ENCODE measurements at places on chromosomes 16 and 17. TPM values are rescaled to one million over a fixed set of nuclear protein-coding genes. Genes with fewer than 3 reads are reported as not detected.

The KRT39 gene
- not detected for total RNA-seq

The ALOXE3 gene
- not detected for total RNA-seq

The BCO1 gene
- not detected for total RNA-seq

The KRTAP4-3 gene
- not detected for total RNA-seq

The MMP25 gene
- not detected for total RNA-seq

The MMP28 gene
- 1.2 TPM for total RNA-seq

The RNF151 gene
- total RNA-seq, result not detected

The PRR14 gene
- total RNA-seq, result 14.1 TPM

The FBXO39 gene
- not detected for total RNA-seq

DNA sequence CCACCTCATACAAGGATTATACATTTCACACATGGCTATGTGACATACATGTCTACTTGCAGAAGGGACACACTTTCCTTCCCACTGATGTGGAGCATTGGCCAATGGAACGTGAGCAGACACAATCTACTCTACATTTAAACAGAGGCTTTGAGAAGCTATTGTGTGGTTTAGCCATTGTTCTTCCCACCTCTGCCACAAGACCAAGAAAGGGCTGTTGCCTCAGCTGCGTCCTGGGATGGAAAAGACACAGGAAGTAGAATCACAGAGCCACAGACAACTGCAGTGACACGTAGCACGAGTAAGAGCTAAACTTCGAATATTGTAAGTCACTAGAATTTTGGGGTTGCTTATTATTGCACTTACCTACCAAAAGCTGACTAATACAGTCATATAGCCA, 33.3 kb downstream of the PRKCB start:
- DNase-seq, result no peak

DNA sequence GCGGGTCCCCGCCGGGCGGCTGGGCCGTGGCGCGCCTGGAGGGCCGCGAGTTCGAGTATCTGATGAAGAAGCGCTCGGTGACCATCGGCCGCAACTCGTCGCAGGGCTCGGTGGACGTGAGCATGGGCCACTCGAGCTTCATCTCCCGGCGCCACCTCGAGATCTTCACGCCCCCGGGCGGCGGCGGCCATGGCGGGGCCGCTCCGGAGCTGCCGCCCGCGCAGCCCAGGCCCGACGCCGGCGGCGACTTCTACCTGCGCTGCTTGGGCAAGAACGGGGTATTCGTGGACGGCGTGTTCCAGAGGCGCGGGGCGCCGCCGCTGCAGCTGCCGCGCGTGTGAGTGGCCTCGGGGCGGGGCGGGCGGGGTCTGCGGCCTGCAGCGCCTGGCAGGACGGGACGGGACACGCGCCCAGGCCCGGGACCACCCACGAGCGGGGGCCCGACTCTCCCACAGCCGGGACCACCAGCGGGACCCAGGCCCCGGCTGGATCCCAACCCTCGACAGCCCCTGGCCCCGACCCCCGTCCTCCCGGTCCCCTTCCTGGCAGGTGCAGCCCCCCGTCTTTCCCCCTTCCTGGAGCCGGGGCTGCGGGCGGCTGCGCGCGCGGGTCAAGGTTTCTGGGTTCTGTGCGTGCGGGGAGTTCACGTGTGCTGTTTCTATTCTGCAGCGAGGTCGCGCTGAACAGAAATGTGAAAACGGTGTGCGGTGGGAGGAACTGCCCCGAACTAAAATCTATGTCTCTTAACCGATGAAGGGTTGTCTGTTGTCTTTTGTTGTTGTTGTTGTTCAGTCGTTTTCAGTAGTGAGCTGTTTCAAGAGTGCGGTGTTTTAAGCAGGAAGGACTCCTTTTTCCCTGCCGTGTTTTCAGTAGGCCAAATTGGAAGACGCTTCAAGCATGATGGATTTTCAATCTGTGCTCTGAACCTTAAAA, 705 bp downstream of the FOXK2 start:
- no peak for DNase-seq

GRCh38 chr17:6501359-6501758, 55.0 kb downstream of the PITPNM3 start:
- DNase-seq, result no peak

DNA sequence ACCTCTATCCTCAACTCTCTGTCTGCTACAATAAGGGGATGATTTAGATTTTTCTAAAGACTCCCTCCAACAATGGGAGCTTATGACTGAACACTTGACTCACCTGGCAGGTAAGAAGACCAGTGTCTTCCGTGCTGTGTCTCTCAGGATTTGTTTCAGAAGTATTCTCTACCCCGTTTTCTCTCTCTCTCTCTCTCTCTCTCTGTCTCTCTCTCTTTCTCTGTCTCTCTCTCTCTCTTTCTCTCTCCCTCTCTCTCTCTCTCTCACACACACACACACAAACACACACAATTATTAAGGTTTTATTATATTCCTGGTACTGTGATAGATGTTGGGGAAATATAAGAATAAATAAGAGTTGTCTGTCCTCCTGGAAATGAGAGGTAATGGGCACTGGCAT, 263.9 kb downstream of the TOX3 start:
- no peak for DNase-seq

DNA sequence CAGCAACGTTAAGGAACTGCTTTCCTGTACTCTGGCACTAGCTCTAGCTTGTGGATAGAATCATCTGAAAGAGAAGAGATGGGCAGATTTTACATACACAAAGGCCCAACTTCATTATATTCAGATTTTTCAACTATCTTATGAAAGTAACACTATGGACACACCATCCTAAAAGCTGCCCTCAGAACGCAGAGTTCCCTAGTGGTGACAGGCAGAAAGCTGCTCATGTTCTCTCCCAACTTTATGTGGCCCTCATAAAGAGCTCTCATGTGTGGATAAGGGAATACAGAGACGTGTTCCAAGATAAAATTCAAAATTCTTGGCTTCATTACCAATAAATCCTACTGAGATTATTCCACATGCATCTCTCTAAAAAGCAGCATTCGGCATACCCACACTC, 1.5 kb downstream of the CFAP20 start:
- no peak for DNase-seq

DNA sequence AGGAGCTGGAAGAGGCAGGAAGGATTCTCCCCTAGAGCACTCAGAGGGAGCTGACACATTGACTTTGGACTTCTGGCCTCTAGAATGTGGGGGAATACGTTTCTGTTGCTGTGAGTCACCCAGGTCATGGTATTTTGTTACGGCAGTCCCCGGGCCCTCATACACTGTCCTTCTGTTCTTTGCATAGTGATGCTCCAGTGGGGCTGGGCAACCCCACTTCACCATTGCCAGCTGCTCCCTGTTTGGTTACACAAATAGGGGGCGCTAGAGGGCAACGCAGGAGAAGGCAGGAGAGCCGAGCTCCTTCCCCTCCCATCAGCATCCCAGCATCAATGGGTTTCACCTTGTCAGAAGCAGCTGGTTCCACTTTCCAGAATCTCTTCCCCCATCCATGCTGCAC, 257.7 kb upstream of the FOXF1 start:
- DNase-seq, result peak; percentile 44

DNA sequence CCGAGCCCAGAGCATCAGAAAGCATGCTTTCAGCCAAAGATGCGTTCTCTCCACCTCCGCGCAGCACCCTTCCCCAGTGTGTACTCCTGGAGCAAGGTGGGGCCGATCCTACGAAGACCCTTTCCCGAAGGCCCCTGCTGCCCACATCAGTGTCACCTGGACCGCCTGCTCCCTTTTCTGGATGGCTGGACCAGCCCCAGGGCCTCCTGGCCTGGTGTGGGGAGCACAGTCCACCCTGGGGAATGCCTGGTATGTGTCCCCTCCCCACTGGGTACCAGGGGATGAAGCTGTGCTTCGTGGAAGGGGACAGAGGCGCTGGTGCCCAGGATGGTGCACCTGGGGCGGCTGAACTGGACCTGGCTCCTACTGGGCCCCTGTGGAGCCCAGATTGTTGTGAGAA, 173.8 kb downstream of the SEC14L1 start:
- no peak for DNase-seq

GRCh38 chr16:7888411-7888810, 555.8 kb downstream of the RBFOX1 start:
- no peak for DNase-seq

GRCh38 chr17:49106321-49107210, 26.0 kb upstream of the B4GALNT2 start:
- peak; percentile 76 for DNase-seq

DNA sequence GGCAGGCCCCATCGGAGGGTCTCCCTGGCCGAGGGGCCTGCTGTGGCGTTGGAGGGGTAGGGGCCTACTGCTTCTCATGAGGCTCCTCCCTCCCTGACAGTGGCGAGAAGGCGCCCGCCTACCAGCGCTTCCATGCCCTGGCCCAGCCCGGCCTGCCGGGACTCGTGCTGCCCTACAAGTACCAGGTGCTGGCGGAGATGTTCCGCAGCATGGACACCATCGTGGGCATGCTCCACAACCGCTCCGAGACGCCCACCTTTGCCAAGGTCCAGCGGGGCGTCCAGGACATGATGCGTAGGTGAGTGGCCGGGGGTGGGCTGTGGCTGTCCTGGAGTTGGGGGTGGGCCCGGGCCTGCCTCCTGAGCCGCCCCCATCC, 1.7 kb downstream of the CDT1 start:
- DNase-seq, result no peak

DNA sequence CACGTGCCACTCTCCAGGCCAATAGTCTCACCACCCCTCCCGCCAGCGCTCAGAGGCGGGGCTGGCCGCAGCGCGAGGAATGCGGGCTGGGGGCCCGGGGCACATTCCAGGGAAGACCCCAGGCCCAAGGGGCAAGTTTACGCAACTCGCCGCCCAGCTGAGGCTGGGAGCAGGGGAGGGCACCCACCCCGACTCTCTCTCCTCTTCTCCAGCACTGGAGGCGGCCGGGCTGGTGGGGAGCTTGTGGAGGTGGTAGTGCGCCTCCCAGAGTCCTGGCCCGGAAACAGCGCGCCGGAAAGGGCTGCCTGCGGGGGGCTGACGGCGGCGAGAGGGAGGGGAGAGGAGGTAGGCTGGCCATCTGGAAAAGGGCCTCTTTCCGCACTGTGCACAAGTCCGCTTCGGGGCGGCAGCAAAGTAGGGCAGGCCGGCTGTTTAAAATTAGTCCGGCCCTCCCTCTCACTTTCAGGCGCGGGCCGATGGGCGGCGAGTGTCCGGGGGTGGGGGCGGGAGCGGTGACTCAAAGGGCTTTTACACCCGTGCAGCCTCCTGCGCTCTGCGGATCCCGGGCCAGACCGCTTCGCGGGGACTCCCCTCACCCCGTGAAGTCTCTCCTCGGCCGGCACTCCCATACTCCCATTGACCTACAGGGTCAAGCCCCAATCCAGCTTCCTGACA, 1.1 kb downstream of the FHOD1 start:
- peak; percentile 85 for DNase-seq

- no peak for DNase-seq
Measured at GRCh38 chr17:33050611-33051140, 59.0 kb downstream of the SPACA3 start.

- peak; percentile 98 for DNase-seq
Measured at GRCh38 chr16:15996432-15997109, 47.2 kb downstream of the ABCC1 start.

GRCh38 chr16:53891409-53892139, 187.6 kb downstream of the FTO start:
- no peak for DNase-seq

Data from M059J (cell line).